WTC11 (cell line): ENCODE measurements at places on chromosomes 13 and 19.
A peak's percentile ranks its signal among the peaks of the same experiment; 100 is the strongest.

GRCh38 chr19:3080286-3080685 is 13.9 kb upstream of the GNA11 start:
- no peak for DNase-seq

- no peak for DNase-seq
Observed at GRCh38 chr13:32894589-32895001, 121.6 kb upstream of the KL start.

DNA sequence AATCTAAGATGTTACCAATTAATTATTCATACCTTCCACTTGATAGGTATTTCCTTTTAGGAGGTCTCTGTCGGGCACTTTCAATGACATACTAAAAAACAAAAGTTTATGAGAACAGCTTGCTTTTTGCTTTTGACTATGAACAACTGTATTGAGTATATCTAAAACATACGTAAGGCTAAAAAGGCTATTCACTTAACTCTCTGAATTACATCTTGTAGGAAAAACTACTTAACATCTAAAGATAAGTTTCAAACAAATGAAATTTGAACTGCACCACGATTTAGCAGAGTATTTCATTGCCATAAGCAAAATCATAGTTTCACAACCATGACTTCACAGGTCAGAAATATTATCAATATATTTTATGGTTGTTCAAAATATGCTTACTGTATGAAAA is 11.6 kb downstream of the SUPT20H start:
- no peak for DNase-seq

DNA sequence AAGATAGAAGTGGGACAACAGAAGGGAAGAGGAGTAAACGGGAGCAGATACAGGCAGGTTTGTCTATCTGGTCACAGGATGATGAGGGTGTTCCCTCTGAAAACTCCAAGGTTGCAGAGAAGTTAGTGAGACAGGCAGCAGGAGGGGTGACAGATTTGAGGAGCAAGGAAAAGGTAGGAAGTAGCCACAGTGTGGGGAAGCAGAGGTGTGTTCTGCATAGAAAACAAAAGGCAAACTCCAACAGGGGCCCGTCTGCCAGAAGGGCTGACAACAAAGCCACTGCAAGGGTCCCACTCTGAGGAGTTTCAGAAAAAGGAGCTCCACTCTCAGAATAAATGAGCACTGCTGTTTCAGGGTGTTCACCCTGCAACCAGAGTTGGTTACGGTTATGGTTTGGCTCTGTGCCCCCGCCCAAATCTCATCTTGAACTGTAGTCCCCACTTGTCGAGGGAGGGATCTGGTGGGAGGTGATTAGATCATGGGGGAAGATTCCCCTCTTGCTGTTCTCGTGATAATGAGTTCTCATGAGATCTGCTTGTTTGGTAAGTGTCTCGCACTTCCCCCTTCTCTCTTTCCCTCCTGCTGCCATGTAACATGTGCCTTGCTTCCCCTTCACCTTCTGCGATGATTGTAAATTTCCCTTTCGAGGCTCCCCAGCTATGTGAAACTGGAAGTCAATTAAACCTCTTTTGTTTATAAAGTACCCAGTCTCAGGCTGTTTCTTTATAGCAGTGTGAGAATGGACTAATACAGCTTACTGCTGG is 32.1 kb downstream of the SMAD9 start:
- DNase-seq = no peak

- no peak for DNase-seq
Observed at GRCh38 chr19:10686661-10687517, 14.3 kb upstream of the QTRT1 start.

DNA sequence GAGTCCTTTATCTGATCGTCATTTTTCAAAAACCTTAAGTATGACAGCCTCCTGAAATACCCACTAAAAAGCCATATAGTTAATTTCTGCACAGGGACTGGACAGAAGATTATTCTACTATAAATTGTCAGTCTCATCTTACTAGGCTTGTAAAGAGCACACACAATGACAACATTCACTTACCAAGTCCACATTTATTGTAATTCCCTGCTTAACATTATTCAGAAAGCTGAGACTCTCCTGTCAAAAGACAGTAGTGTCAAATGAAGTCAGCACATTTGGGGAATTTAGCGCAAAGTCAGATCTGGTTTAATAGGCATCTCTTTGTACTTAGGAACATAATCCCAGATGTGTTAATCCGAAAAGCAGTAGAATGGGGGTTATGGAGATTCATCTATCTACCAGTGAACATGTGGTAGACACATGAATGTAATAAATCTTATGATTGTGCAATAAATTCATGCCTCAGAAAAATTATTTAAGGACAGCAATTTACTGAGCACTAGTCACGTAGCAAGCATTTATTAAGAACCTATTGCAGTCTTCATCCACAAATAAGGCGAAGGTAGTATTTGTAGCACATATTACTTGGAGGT is 224.6 kb upstream of the GPC6 start:
- no peak for DNase-seq

DNA sequence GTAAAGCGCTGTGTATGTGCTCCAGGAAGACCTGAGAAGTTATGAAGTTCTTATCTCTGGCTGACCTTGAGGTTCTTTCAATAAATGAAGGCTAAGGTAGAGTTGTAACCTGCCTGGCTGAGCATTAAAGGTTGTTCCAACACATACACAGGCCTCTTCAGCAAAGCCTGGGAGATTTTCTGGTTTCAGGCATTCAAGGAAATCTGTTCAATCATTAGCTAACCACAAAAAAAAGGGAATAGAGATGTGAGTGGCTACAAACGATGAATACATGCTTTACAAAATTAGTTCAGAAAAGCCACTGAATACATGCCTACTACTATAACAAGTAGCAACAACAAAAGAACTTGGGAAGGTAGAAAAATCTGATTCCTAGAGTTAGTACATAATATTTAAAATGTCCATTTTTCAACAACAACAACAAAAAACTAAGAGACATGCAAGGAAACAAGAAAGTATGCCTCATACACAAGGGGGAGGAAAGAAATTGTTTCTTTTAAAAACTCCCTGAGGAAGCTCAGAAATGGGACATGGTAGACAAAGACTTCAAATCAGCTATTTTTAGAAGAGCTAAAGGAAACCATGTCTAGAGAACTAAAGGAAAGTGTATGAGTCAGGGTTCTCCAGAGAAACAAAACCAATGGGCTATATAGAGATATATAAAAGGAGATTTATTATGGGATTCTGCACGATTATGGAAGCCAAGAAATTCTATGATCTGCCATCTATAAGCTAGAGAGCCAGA is 191.5 kb upstream of the IPO5 start:
- no peak for DNase-seq

- no peak for DNase-seq
Observed at GRCh38 chr13:112741835-112742570, 52.2 kb downstream of the ATP11A start.

DNA sequence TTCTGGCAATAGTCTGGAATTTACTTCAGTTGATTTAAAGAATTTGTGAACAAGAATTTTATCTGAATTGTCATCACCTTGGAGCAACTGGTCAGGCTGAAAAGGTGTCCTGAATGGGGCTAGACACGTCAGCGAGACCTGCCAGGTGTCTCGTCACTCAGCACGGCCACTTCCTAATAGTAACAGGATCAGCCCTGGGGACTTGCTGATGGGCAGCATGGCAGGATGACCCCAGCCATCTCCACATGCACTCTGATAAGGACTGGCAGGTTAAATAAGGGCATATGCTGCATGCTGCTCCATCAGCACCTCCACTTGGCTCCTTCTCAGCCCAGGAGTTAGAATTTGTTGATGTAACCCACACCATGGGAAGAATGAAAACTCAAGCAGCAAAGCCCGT is 224.2 kb downstream of the FOXO1 start:
- no peak for DNase-seq

GRCh38 chr19:20365146-20365545 is 198.1 kb downstream of the ZNF486 start:
- DNase-seq = no peak

DNA sequence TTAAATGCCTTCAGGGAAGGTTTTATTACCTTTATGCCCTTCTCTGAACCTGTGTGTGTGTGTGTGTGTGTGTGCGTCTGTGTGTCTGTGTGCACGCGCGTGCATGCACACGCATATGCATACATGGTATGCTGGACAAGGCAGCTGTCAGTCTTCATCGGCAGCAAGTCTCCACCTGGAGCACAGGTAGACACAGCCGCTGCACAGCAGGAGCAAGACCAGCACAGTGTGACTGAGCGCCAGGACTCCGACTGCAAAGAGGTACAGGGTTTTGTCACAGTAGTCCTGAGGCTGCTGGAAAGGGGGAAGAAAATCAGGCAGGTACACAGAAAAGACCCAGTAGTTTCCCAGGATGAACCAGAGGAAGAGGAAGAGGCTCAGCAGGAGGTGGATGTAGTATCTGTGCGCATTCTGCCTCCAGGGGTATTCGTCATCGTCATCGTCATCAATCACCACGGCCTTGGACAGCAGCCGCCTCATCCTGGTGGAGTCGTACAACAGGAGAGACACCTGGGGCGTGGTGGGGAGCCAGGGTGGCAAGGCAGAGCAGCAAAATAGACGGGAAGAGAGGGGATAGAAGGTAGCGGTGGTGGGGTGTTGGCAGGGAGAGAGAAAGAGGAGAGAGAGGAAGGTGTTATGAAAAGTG is 12.8 kb upstream of the DHRS12 start:
- DNase-seq = no peak

DNA sequence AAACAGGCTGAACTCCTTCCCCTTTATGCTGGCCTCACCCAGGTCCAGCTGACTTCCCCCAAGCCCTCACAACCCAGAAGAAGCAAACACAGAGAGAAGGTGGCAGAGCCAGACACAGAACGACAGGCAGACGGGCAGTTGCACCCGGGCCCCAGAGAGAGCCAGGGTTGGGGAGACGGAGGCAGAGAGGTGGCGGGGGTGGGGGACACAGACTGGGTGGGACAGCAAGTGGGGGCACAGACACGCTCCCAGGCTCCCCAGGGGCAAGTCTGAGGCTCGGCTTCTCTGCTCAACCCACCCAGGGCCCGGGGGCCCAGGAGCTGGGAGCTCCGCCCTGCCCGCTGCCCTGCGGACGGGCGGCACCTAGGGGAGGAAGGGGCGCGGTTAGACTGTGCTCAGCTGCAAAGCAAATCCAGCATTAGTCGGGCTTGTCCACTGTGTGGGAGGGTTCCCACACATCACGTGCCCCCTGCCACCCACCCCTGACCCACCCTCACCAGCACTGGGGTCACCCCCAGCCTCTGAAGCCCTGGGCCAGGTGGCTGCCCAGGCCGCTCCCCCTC is 31.3 kb upstream of the ASF1B start:
- no peak for DNase-seq

GRCh38 chr13:103255587-103256301 is 189.5 kb upstream of the SLC10A2 start:
- no peak for DNase-seq

- DNase-seq = no peak
Observed at GRCh38 chr19:42269478-42270345, 660 bp downstream of the CIC start.

DNA sequence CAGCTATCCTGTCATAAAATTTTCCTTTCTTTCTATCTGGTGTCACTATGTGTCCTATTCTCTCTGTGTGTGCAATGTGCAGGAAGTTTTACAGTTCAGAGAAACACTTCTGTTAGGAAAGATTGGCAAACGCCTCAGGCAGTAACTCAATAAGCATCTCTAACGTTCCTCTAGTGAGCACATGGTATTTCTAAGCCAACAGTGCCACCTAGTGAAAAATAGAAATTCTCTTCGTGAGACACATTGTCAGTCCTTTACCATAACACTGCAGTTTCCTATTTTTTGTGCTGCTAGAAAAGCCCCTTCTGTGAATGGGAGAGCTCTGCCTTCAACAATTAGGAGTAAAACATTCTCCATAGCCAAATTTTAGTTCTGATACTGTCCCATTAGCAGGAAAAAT is 50.7 kb downstream of the ZNF723 start:
- DNase-seq = no peak

GRCh38 chr13:87536499-87536898 is 134.7 kb upstream of the SLITRK5 start:
- DNase-seq = no peak

GRCh38 chr13:62060570-62060969 is 644.9 kb upstream of the PCDH20 start:
- no peak for DNase-seq

- DNase-seq = no peak
Observed at GRCh38 chr19:45321848-45322247, 827 bp downstream of the CKM start.

- DNase-seq = no peak
Observed at GRCh38 chr19:4624301-4624700, 15.0 kb upstream of the TNFAIP8L1 start.

GRCh38 chr13:113947311-113948033 is 26.4 kb downstream of the C13orf46 start:
- DNase-seq = peak; percentile 30

DNA sequence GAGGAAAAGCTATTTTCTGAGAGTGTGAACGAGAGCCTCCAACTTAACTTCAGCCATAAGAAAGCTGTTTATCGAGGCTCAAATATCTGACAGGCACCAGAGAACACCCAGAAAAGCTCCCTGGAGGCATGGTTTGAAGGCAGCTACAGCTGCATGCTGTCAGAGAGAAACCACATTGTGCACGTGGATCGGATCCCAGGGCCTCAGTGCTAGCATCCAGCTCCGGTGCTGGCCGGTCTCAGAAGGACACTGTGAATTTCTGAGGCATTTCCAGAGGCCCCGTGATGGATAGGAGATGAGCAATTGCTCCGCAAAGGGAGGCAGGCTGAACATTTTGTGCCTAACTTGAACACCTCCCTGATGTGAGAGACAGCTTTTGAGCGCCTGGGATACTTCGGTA is 315.7 kb downstream of the FGF9 start:
- no peak for DNase-seq

DNA sequence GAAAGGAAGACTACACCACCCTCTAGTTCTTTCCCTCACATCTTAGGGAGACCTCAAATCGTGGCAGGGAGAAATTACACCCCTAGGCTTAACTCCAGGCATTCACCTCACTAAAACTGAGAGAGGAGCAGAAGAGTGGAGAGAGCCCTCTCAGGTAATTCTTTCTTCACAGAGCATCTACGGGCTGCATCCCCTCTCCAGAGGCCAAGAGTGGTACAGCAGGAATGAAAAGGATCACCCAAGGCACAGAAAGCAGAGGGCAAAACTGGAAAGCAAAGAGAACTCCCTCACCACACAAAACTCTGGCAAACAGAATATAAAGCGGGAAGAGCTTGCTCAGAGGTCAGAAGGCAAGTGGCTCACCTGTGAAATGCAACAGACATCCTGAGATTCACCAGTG is 661.2 kb downstream of the TBC1D4 start:
- no peak for DNase-seq

- no peak for DNase-seq
Observed at GRCh38 chr13:65921933-65922332, 1308.2 kb downstream of the PCDH9 start.

GRCh38 chr19:4811328-4812131 is 20.0 kb downstream of the TICAM1 start:
- DNase-seq = peak; percentile 96
